Activated CD4-positive, CD25-positive, alpha-beta regulatory T cell treated with anti-CD3 and anti-CD28 coated beads, Interleukin-2, amount 50 U/mL, for 72 hours (primary cell): ENCODE measurements at places on chromosomes 11 and 22.
A peak's percentile ranks its signal among the peaks of the same experiment; 100 is the strongest.

DNA sequence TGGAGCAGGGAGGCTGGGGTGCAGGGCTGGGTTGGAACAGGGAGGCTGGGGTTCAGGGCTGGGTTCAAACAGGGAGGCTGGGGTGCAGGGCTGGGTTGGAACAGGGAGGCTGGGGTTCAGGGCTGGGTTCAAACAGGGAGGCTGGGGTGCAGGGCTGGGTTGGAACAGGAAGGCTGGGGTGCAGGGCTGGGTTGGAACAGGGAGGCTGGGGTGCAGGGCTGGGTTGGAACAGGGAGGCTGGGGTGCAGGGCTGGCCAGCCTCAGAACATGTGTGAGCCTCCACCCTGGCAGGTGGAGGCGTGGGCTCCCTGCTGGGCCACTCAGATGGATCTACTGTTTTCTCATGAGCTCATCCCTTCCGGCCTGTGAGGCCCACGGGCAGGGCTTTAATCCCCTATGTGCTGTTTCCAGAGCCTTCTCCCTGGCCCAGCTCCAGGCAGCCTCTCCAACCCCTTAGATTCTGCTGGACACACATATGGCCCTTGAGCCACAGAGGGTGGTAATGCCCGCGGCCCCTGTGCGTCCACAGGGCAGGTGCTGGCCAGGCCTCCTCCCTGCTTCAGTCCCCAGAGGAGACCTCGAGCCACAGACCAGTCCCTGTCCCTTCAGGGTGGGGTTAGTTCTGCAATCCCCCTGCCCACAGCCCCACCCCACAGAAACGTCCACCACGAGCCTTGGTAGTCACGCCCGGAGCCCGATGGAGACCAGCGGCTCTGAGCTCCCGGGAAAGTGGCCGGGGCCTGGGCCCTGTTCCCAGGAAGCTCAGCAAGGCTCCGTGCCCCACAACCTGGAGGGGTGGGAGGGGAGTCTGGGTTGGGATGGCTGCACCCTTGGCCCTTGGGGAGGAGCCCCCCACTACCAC lies 197.9 kb downstream of the BRD1 start:
- DNase-seq, result no peak

GRCh38 chr22:35457729-35458546 lies 58.0 kb downstream of the MCM5 start:
- no peak for DNase-seq

DNA sequence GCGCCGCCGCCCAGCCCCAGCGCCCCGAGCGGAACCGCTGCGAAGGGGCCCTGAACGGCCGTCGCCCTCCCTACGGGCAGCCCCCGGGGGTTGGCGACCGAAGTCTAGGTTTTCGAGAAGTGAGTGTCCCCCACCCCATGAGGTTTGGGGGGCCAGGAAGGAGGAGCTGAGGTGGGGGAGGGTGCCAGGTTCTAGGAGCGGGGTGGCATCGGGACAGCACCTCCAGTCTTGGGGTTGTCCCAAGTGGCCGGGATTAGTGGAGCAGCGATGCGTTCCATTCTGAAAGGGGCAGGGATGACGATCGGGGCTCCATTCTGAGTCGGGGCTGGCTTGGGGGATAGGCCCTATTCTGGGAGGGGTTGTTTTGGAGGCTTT lies 408 bp downstream of the PPP2R5B start:
- DNase-seq, result peak; percentile 39

DNA sequence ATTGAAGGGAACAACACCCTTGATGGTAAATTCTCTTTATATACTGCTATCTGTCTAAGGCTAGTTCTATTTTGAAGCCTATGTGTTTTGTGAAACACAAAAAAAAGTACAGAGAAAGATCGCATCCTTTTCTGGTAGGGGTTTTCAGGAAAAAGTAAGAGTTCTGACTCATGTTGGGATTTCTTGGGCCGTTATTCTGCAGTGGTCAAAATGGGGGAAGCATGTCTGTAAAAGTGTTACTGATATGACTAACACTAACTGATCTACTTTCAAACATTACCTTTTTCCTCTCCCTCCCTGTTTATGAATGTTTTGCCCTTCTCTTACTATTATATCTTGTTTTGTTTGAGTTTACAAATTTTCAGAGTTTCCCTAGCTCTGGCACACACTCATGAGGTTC lies 53.9 kb downstream of the CTNND1 start:
- DNase-seq, result no peak

DNA sequence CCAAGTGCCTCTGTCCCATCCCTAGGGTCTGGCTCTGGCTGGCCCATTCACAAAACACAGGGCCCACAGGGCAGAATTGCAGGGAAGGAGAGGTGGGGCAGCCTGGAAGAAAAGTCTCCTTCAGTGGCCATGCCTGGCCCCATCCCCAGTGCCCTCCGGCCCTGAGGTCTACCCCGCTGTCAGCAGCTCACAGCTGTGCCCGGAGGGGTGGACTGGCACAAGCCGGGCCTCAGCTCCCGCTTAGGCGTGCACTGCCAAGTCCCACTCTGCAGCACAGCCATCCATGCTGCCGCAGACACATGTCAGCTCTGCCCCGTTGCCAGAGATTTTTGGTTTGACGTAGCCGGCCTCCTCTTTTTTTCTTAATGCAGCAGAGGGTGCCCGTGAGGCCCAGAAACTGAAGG lies 3.9 kb upstream of the SCN2B start:
- no peak for DNase-seq

DNA sequence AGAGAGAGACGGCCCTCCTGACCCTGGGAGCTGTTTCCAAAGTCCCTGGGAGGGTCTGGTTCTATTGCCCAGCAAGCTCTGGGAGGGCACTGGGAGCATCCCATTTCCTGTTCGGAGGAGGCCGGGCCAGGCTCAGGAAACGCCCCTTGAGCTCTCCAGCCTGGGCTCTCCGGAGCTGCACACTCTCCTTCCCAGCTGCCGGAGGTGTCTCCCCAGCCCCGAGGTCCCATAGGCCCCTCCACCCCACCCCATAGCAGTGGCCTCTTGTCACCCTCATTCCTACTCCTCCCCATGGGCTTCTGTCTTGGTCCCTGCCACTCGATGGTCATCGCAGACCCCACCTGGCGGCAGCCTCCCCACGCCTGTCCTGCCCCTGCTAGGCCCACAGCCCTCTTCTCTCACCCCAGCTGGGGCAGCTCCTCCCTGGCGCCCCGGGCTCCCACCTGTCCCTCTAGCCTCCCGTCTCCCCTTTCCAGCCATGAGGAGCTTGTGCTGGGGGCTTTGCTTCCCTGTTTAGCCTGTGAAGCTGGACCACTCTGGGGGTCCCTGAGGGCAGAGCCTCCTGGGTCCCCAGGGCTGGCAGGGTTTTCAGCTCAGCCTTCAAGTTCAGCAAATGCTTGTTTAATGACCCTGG lies 2.8 kb downstream of the TSPAN32 start:
- DNase-seq, result no peak

DNA sequence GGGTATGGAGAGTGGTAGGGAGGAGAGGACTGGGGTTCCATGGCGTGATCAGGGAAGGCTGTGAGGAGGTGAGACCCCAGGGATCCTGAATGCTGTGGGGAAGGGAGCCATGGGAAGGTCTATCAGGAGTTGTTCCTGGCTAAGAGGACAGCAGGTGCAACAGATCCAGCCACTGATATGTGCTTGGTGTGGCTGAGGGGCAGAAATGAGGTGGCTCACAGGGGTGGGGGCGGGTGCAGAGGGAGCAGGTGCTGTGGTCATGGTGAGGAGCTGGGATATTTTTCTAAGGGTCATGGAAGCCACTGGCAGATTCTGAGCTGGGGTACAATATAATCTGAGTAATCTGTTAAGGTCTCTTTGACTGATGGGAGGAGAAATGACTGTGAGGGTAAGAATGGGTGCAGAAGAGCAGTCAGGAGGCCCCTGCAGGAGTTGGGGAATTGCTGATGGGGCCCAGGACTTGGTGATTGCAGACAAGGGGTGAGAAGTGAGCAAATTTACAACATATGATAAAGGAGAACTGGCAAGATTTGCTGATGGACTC lies 31.3 kb upstream of the DMC1 start:
- no peak for DNase-seq

DNA sequence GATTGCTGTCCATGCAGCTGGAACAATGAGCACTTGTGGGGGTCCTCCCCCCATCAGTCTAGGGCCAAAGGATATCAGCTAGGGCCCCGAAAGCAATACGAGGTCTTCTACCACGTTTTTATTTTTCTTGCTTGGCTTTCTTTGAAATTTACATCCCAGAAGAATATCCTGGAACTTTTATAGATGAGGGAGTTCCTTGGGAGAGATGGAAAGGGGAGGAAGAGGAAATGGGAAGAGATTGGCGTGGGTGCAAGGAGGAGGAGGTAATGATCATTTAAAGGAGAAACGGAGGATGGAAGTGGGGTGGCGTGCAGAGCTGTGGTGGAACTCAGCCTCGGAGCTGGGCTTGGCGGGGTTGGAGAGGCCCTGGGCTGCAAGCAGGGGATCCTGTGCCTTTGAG lies 90.3 kb downstream of the SNX19 start:
- no peak for DNase-seq

DNA sequence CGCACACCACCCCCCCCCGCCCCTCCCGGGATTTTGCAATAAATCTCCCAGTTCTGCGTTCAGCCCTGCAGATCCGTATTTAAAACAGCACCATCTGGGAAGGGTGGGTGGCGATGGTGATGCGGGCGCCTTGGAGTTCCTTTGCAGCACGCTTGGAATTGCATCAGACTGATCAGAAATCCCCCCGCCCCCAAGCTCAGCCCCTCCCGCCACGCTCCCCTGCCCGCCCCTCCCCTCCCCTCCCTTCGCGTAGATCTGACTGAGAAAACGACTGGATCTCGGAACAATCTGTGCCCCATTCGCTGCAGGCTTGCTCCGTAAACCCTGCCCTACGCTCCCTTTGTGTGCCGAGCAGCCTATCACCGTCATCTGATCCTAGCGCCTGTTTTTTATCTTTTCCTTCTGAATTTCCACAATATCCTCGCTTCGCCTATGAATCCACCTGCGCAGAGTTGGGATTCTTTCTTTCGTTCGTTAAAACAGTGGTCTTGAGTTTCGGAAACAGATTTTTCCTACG lies 18.1 kb upstream of the BDNF start:
- DNase-seq, result no peak

GRCh38 chr11:128720522-128720985 lies 26.7 kb downstream of the FLI1 start:
- no peak for DNase-seq

DNA sequence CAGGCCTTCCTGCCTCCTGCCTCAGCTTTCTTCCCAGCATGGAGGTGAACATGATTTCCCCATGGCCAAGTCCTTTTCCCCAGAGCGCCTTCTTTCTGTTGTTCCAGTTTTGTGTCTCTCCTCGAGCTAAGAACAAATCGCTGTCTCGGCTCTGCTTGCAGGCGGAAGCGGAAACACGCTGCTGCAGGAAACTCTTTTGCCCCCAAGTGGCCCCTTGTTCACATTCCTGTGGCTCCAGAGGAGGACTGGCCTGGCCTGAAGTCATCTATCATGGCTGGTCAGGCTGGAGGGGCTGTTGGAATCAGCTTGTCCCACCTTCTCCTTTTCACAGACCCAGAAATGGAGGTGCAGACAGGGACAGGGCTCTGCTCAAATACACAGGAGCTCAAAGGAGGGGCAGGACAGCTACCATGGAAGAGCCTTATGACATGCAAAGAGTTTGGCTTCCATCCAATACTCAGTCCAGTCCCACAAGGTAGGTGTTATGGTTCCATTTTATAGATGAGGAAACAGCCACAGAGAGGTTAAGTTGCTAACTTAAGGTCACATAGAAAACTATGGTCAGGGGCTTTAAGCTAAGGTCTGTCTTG lies 182.2 kb upstream of the SYT13 start:
- no peak for DNase-seq

DNA sequence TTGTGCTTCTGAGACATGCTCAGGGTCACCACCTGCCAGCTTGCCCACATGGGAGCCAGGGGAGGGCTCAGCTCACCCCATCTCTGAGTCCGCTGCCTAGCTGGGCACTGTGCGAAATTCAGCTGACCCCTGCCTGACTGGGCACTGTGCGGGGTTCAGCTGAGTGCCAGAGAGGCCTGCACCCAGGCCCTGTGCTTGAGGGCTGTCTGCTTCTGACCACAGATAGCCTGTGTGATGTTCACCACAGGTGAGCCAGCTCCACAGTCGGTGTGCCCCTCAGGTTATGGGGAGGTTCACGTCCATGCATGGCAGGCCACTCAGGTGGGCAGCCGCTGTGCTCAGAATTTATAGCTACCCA lies 84.5 kb upstream of the SUSD2 start:
- no peak for DNase-seq

DNA sequence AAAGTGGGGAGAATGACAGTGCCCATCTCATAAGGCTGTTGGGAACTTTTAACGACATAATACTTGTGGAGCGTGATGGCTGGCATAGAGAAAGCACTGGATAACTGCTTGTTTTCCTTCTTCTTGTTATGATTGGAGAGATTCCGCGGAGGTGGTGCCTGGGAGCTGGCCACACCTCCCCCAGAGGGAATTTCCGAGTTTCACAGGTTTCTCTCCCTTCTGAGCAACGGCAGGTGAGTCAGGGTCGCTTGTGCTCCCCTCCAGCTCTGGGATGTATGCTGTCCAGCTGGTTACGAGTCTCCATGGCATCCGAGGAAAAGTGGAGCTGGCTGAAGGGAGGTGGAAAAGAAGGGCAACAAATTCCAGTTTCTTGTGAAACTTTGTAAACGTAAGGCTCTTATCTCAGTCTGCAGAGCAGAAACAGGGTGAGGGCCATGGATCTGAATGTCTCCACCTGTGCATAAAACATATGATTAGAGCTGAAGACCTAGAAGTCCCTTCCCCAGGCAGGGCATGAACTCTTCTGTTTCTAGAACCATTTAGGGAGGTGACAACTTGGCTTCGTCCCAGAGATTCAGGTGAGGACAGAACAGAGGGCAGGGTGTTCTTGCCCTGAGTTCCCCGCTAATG lies 10.0 kb upstream of the PLET1 start:
- no peak for DNase-seq

DNA sequence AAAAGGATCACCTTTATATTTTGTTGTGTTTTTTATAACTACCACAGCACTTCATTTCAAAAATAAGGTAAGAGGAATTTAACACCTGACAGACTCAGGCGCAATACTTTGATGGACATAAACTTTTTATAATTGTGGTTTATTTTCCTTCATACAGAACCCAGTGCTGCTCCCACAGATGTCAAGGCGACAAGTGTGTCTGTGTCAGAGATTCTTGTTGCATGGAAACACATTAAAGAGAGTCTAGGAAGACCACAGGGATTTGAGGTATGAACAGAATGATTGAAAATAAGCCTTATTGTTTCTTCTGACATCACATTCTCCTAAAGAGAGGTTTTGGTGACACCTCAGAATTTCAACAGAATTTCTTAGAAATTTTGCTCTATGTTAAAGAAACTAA lies 378.9 kb upstream of the ARHGAP42 start:
- DNase-seq, result no peak
